ENCODE measurements at places on chromosomes 2 and 18. TPM values are rescaled to one million over a fixed set of nuclear protein-coding genes. Genes with fewer than 3 reads are reported as not detected.
A peak's percentile ranks its signal among the peaks of the same experiment; 100 is the strongest.

The MARCHF4 gene
- 2.9 TPM for total RNA-seq

The NPAS2 gene
- total RNA-seq: 1.8 TPM

The IL37 gene
- total RNA-seq: not detected

The C2orf66 gene
- total RNA-seq: not detected

- DNase-seq: peak; percentile 87
These were observed 82.1 kb downstream of the BIN1 start for GRCh38 chr2:127024769-127025358.
